Amniotic epithelial cell (primary cell): ENCODE measurements at places on chromosomes 7 and 10.
A peak's percentile ranks its signal among the peaks of the same experiment; 100 is the strongest.

DNA sequence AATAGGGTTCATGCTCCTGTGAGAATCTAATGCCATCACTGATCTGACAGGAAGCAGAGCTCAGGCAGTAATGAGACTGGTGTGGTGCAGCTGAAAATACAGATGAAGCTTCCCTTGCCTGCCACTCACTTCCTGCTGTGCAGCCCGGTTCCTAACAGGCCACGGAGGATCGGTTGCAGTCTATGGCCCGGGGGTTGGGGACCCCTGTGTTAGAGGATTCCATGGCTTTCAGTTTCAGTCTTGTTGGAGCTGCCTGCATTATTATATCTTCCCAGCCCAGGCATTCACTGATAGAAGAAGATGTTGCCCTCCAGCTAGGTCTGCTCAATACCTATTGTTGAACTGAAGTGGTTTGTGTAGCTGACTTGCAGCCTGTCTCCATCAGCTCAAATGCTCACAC, 1298.8 kb downstream of the TYW1 start:
- DNase-seq = no peak

GRCh38 chr7:101787864-101788263, 29.6 kb upstream of the CUX1 start:
- no peak for DNase-seq

GRCh38 chr7:30912021-30912730, 523 bp downstream of the AQP1 start:
- no peak for DNase-seq

DNA sequence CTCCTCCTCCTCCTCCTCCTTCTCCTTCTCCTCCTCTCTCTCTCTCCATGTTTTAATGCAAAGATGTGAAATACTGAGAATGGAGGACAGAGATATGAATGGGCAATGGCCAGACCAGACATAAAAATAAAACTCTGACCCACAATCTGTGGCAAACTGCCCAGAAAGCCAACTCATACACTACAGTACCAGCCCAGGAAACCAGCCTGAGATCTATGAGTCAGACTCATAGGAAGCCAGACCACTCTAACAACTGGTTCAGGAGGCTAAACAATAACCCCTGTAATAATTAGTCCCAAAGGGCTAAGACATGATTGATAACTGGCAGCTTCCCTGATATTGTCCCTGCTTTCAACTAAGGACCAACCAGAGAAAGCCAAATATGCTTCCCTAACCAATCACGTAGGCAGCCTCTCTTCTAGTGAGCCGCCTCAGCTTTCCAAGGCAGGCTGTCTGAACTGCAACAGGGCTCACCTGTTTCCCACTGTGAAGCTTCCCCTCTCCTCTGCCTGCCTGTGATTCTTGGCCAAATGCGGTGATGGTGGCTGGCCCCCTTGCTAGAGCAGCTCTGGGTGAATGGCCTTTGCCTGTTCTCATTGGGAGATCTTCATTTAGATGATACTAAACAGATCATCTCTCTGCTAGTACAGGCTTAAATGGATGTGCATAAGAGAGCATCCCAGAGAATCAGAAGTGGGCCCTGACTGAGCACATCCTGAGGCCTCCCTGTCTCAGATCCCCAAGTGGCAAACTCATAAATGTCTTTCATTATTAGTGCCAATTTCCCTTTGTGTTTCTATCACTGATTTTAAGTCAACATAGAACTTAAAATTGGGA, 817.6 kb downstream of the TNS3 start:
- DNase-seq = peak; percentile 97

GRCh38 chr10:110865809-110866482, 5.8 kb upstream of the PDCD4 start:
- peak; percentile 27 for DNase-seq

GRCh38 chr7:18593602-18594279, 98.2 kb downstream of the HDAC9 start:
- no peak for DNase-seq

- no peak for DNase-seq
Observed at GRCh38 chr7:112940314-112940732, 146.3 kb downstream of the GPR85 start.

DNA sequence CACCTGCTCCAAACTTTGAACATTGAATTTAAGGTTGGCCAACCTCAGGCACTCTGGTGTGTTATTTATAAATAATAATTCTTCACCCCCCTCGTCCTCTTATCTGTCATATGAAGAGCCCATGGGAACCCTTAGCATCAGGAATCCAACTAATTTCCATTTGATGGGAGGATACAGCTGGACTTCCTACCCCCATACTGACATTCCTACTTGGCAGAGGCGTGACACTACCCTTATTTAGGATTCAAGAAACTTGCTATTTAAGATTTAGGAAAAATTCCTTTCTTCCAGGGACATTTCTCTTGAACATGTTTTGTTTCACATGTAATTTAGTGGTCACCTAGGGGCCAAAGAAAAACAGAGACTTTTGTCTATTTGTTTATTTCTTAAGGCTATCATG, 171.9 kb upstream of the NRP1 start:
- no peak for DNase-seq

DNA sequence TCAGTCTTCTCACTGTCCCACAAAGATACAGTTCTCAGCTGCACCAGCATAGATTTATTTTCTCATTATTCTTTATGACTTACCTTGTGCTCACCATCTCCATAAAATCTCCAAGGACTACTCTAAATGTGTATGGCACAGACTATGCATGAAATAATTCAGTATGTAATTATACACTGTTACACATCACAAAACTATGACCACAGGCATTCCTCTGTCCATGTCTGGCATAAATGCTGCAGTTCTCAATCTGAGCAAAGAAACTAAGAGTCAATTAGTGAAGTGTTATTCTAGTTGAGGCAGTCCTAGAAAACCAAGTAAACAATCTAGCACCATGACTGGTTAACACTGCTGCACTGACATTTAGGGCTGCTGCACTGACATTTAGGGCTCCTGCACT, 2.7 kb downstream of the CYCS start:
- DNase-seq = peak; percentile 55

DNA sequence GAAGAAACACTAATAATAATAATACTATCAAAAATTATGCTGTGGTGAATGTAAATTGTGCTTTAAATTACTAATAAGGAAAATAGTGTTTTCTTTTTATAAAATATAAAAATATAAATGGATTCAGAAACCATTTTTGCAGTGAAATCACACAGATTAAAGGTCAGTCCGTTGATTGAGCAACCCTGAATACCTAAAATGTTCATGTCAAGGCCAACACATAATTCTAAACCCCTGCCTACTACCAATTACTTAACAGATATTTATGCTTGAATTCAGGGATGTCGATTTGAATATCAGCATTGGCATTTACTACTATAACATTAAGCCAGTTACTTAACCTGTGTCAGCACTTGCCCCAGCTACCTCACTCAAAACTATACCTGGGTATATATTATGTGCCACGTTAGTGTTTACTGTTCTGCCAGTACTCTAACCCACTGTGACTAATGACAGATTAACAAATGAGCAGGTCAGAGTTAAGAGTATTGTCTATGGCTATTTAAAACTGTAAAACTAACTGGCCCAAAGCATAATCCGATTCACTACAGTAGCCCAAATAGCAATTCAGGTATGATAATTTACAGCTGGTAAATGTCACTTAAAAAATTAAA, 165.0 kb downstream of the KMT2E start:
- peak; percentile 24 for DNase-seq

DNA sequence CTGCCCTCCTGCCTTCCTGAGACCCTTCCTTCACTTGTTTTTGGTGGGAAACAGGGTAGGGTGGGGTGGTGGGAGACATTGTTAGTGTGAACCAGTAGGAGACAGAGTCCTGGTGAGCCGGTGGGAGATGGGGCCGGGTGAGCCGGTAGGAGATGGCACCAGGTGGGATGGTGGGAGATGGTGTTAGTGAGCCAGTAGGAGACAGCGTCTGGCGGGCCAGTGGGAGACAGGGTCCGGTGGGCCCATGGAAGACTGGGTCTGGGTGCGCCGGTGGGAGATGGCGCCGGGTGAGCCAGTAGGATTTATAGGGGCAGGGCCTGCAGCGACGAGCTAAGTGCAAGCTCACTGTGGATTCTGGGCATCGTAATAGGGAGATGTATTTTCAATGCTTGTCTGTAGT, 116.8 kb downstream of the TRRAP start:
- DNase-seq = no peak

GRCh38 chr10:6269953-6270867, 67.5 kb downstream of the PFKFB3 start:
- DNase-seq = peak; percentile 68

GRCh38 chr7:3112479-3113134, 68.9 kb upstream of the CARD11 start:
- no peak for DNase-seq

DNA sequence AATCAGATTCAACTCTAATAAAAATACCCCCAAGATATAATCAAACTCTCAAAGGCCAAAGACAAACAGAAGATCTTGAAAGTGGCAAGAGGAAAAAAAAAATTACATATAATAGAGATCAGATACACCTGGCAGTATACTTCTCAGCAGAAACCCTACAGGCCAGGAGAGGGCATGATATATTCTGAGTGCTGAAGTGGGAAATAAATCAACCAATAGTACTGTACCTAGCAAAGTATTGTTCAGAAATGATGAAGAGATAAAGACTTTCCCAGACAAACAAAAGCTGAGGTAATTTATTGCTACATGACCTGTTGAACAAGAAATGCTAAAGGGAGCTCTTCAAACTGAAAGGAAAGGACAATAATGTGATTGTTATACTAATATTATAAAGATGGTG, 291.9 kb downstream of the SH2D4B start:
- DNase-seq = no peak

- no peak for DNase-seq
Observed at GRCh38 chr7:28356619-28357018, 55.7 kb upstream of the CREB5 start.

DNA sequence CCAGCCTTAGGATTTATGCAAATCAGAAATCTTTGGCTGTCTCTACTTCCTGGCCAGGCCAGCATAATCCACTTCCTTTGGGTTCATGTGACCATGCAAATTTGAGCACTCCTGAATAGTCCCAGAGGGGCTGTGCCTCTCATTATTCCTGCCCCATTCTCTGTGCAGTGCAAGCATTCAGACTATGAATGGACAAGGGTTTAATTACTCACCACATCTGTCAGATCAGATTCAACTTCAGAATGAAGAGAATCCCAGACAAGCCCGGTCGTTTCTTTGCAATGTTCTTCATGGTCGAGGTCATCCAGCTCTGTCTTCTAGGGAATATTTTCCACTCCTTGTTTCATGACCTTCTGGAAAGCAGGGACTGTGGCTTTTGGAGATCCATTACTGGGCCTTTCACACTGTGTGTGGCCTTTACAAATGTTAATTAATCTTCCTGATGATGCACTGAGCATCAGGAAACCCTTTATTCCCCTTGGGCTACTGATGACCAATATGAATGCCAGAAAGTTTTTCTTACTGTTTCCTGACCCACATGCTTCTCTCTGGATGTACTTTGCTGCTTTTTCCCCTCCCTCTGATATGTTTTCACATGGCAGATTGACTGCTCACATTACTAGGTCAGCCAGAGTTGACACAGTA, 217.6 kb upstream of the TCF7L2 start:
- no peak for DNase-seq

DNA sequence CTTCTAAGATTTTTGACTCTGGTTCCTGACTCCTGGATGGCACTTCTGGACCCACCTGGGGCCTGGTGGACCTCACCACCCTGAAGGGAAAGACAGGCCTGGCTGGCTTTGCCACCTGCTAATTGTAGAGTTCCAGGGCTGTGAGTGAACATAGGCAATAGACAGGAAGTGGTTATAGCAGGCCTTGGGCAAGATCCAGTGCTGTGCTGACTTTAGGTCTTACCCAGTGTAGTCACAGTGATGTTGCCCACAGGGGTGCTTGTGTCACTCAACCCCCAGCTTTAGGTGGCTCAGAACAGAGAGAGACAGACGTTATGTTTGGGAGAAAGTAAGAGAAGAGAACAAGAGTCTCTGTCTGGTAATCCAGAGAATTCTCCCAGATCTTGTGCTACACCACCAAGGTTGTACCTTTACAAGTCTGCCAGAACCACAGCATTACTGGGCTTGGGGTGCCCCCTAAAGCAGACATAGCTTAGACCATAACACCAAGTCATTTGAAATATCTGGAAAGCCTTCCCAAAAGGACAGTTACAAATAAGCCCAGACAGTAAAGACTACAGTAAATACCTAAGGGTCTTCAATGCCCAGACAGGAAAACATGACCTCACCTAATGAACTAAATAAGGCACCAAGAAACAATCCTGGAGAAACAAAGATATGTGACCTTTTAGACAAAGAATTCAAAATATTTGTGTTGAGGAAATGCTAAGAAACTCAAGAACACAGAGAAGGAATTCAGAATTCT, 303.4 kb downstream of the PCLO start:
- DNase-seq = peak; percentile 16

- DNase-seq = no peak
Observed at GRCh38 chr10:103592186-103593021, 98.9 kb downstream of the NEURL1 start.

GRCh38 chr10:104822088-104822487, 181.0 kb downstream of the SORCS3 start:
- no peak for DNase-seq

- DNase-seq = no peak
Observed at GRCh38 chr7:21318916-21319270, 109.0 kb upstream of the SP4 start.

GRCh38 chr7:47045207-47046051, 536.5 kb downstream of the TNS3 start:
- DNase-seq = peak; percentile 80

GRCh38 chr7:28865601-28866144, 92.5 kb downstream of the TRIL start:
- peak; percentile 24 for DNase-seq

DNA sequence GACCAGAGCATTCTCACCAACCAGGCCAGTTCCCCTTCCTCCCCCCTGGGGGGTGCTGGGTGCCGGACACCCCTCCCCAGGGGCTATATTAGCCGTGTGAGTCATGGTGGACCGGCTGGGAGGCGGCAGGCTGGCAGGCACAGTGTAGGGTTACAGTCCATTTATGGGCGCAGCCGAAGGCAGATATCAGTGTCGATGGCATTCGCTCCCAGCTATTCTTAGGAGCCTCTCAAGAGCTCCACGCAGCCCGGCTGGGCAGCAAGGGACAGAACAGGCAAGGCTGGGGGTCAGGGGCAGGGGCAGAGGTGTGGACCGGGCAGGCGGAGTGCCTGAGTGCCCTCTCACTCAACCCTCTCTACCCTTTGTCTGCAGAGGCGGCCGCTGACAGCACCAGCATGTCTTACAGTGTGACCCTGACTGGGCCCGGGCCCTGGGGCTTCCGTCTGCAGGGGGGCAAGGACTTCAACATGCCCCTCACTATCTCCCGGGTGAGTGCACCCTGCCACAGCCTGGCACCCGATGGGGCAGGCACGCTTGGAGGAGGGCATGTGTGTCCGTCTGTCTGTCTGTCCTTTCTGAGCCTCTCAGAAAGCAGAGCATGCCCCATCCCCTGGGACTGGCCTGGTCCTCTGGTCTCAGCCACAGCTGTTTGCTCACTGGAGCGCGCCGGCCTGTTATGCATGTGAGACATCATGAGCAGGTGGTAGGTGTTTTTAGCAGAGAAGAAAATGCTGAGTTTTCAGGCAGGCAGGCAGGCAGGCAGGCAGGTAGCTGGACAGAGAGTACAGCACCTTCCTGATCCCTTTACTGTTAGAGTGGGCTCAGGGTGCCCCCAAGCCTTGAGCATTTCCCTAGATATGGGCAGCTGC, at the start of gene LDB3:
Gene LDB3, plus strand, starts transcription at position 215 of the 869 bp plus-strand sequence. Its CDS starts 181 bp downstream, at position 396.
- DNase-seq = peak; percentile 14
